ENCODE measurements at places on chromosomes 5 and 9.

GRCh38 chr9:75873712-75874111, 16.8 kb upstream of the PCSK5 start:
- DNase-seq, result no peak

- DNase-seq, result no peak
Measured at GRCh38 chr9:24333629-24334028, 212.1 kb downstream of the IZUMO3 start.

- DNase-seq, result no peak
Measured at GRCh38 chr5:111863801-111864200, 106.8 kb upstream of the NREP start.

DNA sequence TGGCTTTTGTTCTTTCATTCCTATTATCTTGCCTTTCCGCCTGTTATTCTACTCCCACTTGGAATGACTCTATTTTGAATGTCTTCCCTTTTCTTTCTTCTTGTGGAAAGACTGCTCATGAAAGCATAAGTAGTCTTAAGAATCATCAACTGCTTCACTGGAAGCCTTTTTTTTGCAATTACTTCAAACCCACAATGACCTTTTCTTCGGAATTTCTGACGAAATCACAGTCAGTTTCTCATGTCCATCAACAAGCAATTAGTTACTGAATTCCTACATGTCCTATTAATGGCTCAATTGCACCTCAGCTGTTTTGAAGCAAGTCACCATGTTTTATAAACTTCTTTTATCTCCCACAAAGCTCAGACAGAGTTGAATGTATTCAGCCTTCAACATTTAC, 196.2 kb downstream of the TARS1 start:
- DNase-seq, result no peak

- no peak for DNase-seq
Measured at GRCh38 chr5:156380848-156381247, 53.9 kb downstream of the SGCD start.

DNA sequence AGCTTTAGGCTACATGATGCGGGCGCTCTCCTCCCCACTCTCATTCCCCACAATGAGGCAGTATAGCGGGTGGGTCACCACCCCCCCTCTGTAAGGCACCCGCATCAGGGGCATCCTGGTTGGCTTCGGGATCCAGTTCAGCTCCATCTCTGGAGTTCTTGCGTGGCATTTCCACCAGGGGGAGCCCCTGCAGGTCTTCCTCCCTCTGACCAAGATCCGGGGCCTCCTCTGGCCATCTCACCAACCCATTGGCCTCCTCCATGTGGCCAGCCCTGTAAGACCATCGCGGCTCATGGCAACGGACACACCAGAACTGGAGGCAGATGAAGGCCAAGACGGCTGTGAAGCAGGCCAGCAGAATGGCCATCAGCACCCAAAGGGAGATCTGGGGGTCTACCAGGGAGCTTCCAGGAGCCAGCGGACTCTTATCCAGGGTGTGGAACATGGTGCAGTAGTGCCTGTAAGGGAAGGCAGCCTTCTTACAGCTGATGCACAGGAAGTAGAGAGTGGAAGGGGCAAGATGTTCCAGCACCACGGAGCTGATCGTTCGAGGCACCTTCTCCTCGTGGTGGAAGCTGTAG, 77.0 kb downstream of the CYFIP2 start:
- peak; percentile 17 for DNase-seq

- no peak for DNase-seq
Measured at GRCh38 chr9:124014956-124015660, 3.5 kb downstream of the LHX2 start.

- DNase-seq, result no peak
Measured at GRCh38 chr5:101783241-101784013, 512.7 kb downstream of the SLCO4C1 start.

- DNase-seq, result no peak
Measured at GRCh38 chr9:78001946-78002731, 29.5 kb downstream of the GNAQ start.

DNA sequence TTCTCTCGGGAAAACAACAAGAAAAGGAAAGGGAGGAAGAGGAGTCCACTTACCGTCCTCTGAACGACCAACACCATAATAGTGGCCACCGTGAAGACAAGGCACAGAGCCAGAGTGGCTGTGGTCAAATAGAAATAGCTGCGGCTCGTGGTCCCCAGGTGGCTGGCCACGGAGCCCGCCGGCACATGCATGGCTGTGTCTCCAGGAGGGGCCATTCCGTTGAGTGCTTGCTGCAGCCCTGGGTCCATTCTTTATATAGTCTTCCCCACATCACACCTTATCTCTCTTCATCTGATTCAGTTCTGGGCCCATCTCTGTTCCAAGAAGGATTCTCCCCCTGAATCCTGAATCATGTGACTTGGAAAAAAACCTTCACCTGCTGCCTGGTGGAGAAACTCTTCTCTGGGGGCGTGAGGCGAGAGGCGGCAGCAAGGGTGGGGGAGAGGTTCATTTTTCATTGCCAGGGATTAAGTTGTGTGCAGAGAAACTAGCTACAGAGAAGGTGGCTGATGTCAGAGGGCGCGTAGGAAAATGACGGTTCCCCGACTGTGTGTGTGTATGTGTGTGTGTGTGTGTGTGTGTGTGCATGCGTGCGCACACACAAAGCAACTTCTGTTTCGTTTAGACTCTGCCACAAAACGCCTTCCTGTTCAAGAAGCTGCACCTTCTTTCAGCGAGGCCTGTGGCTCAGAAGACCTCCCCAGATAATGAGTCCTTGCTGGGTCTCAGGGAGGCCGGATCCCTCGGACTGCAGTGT, at the start of gene TNFSF8:
Gene TNFSF8 (minus strand): TSS at position 536 of the 757 bp plus-strand sequence. CDS start 288 bp downstream, at position 248.
- DNase-seq, result peak; percentile 26

GRCh38 chr9:36895744-36896260, 138.3 kb downstream of the PAX5 start:
- no peak for DNase-seq

- DNase-seq, result no peak
Measured at GRCh38 chr9:130942084-130942483, 3.0 kb upstream of the FIBCD1 start.

GRCh38 chr5:154627698-154628678, 127.2 kb upstream of the LARP1 start:
- DNase-seq, result no peak

- no peak for DNase-seq
Measured at GRCh38 chr9:22124263-22125011, 115.3 kb upstream of the CDKN2B start.

GRCh38 chr5:95152131-95152530, 132.8 kb downstream of the MCTP1 start:
- no peak for DNase-seq

DNA sequence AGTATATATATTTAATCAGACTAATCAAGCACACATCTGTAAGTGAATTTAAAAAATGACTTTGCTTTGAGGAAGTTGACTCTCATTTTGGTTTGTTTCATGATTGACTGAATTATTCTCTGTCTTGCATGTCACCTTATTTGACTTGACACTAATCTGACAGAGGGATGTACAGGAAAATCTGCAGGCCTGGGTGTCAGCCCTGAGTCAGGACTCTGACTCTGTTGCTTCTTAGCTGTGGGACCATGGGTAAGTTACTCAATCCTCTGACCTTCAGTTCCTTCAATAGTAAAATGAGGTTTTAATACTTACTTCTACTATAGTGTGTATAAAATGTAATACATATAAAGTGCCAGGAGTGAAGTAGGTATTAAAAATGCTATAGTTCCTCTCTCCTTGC, 415.9 kb downstream of the ARHGEF28 start:
- DNase-seq, result no peak

DNA sequence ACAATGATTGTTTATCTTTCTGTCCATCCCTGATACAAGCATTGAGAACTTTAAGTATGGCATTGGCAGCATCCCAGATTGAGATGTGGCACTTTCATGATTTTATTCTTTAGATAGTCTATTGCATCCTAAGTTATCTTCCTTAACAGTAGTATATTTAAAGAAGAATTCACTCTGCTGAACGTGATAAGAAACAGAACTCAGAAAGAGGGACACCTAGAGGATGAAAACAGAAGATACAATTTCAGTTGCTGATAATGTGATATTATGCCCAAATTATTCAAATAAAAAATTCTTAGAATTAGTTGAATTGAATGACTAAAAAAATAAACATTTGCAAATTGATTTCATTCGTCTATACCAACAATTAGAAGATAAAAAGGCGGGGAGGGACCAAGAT, 218.1 kb upstream of the DMRTA1 start:
- DNase-seq, result no peak

GRCh38 chr5:111563031-111563822, 50.9 kb upstream of the STARD4 start:
- no peak for DNase-seq

DNA sequence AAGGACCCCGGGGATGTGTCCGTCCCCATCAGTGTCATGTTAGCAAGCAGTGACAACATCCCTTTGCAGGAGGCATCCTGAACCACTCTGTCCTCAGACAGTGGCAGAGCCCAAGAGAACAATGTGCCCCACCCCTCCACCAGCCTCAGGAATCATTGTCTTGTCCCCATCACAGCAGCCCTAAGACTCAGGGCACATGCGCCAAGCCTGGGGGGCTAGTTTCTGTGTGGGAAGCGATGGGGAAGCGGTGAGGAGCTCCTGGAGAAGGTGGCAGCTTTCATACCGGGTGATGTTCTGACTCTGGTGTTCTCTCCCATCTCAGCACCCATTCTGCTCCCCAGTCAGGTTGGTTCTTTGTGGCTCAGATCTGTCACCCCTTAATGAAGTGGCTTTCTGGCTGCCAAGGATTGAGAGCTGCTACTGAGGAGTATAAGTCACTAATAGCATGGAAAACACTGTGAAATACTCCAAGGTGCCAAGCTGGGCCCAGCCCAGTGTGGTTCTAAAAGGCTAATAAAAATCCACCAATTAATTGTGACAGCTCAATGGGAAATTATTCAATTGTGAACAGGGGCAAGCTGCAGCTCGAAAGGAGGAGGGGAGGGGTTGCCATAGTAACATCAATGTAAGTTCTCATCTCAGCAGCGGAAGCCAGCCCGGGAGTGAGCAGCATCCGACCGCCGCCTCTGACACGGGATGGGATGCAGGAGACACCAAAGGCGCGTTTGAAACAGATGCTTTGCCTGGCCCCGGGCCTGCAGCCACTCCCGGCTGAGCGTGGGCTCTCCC, 4.7 kb downstream of the QRFP start:
- no peak for DNase-seq

- DNase-seq, result no peak
Measured at GRCh38 chr5:121031491-121031890, 567.4 kb downstream of the PRR16 start.

DNA sequence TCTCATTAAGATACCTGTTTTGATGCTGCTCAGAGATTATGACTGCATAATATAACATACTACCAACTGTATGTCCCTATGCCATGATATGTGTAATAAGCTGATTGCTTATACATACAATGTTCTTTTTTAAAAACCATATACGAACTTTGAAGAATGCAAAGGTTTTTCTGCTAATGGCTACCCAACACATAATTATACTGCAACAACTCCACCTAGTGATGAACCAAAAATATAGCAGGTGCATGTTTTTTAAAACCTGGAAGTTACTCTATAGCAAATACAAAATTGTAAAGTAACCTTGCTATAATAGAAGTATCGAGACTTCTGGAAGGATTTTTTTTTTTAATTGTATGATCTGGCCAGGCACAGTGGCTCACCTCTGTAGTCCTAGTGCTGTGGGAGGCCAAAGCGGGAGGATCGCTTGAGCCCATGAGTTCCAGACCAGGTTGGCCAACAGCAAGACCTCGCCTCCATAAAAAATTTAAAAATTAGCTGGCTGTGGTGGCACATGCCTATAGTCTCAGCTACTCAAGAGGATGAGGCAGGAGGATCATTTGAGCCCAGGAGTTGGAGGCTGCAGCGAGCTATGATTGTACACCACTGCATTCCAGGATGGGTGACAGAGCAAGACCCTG, 49.1 kb downstream of the HOMER1 start:
- DNase-seq, result no peak

DNA sequence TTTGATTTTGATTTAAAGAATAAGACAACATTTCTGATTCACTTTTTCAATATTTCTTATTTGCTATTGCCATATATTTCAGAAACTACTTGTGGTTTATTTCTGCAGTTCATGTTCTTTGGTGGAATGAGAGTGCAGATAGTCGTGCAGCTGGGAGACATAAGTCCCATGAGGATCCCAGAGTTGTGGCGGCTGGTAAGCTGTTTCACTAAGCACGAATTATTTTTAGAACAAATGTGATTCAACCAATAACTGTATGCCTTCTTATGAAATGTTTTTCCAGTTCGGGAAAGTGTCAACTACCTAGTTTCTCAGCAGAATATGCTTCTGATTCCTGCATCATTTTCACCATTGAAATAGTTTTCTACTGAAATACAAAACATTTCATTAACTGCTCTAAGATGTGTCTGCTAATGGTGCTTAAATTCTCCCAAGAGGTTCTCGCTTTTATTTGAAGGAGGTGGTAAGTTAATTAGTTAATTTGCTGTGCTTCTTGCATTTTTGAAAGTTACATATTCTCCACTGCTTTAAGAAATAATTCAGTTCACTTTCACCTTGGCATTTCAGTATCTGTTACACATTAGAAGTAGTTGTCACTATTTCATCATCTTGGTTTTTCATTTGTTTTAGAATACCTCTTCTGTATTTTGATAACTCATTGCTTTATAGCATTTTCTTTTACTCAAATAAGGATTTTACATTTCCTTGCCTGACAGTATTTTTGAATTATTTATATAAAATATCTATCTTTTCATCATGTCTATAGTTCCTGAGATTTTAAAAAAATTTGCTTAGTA, 9.0 kb downstream of the NIPSNAP3B start:
- DNase-seq, result no peak

DNA sequence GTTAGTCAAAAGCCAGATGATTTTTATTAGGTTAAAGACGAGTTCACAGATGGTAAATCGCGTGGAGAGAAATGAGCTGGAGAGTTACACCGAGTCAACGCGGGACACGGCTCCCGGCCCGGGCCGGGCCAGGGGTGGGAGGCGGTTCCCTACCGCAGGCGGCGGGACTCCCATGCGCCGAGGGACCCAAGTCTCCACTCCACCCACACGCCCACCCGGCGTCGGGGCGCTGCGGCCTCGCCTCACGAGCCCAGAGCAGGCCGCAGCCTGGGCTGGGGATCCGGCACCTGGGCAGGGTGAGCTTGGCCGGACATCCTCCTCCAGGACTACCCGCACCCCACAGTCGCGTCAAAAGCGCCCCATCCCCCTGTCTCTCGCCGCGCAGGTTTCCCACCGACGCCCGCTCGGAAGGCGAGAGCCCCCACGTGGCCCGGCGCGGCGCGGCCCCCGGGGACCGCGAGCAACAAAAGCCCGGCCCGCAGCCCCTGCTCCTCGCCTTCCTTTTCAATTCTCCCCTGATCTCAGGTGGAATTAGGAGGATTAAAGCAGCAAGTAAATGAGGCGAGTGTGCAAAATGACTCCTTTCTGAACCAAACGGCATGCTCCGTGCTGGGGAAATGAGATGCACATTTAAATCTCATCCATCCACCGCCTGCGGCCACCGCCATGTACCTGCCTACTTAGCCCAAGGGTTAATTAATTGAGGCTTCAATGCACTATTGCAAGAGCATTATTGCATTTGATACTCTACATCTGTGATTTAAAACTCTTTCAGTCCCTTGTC, 196.5 kb upstream of the TBCA start:
- no peak for DNase-seq

DNA sequence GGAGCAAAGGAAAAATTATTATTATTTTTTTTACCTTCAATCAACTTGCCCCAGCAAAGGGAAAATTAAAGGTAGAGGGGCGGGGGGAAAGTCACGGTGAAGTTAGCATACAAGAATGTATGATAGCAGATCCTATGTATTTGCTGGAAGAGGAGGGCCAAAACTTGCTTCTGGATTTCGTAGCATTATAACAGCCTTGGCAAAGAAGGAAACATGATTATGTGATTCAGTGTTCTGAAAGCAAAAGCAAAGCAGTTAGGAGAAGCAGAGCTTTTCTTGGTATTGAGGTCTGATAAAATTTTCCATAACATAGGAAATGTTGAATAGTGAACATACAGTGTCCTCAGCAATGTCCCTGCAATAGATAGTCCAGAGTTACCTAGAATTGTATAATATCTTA, 32.4 kb downstream of the MAST4 start:
- DNase-seq, result no peak

All from stimulated activated CD8-positive, alpha-beta memory T cell treated with anti-CD3 and anti-CD28 coated beads, Interleukin-7, amount 100 ng/mL, for 24 hours (primary cell).